ENCODE measurements at places on chromosomes 1 and 21.

DNA sequence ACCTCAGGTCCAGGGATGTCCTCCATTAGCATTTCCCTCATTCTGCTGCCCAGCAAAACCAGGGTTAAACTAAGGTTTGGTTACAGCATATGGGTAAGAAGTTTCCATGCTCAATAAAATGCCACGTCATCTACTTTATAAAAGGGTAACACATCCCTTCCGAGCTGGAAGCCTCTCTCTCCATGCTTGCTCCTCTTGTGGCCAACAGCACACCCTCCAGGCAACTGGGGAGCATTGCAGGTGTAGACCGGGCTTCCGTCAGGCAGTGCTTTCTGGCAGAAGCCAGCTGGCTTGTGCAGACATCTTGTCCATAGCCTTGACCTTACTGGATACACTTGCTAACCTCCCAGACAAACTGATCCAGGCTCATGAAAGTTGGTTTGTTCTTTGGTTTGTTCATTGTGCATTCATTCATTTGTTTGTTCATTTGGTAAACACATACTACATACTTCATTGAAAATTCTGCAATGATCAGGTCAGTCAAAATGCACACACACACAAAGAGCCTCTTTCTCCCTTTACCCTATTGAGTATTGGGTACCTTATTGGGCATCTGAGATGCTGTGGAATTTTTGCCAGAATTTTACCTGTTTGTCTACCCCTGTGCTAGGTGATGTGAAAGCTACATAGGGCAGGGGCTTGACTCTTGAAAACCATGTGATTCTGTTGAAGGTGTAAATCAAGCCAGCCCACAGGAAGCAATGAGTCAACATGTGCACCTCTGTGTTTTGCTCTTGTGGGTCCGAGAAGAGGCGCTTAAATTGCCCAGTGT, 422.8 kb downstream of the CAMTA1 start:
- DNase-seq: no peak

- no peak for DNase-seq
Observed at GRCh38 chr1:69524015-69524414, 43.7 kb upstream of the LRRC7 start.

DNA sequence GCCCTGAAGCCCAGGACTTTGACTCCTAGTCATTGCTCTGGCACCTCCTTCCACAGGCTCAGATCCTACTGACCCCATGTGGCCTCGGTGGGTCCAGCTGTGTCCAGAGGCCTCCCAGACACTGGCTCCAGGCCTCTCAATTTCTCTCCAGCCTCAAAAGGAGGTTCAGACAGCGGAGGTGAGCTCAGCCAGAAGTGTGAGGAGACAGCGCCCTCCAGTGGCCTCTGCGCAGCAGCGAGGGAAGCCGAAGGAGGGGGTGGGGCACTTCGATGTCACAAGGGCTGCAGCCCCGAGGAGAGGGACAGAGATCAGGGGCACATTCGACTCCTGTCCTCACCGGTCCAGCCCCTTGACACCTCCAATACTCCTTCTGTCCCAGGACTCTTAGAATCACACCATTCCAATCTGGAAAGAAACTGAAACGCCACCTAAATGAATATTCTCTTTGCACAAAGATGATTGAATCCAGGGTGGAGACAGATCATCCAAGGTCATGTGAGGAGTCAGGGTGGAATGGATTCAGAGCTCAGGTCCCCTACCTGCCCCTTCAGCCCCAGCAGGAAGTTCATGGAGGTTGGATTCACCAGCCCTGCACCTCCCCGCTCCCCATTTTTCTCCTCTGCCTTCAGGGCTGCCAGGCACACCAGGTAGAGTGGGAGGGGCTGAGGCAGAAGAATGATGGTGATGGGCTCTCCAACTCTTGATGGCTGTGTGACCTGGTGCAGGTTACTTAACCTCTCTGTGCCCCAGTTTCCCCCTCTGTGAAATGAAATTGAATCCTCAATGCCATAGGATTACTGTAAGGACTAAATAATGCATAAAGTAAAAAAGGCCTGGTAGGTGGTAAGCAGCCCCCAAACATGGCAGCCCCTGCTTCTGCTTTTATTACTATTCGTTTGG, 34.8 kb upstream of the ZBTB40 start:
- DNase-seq: peak; percentile 30

- no peak for DNase-seq
Observed at GRCh38 chr21:25822981-25823380, 88.2 kb downstream of the GABPA start.

- DNase-seq: peak; percentile 63
Observed at GRCh38 chr1:89843273-89844130, 22.7 kb downstream of the LRRC8D start.

GRCh38 chr1:93566227-93566626, 115.4 kb downstream of the BCAR3 start:
- DNase-seq: no peak

DNA sequence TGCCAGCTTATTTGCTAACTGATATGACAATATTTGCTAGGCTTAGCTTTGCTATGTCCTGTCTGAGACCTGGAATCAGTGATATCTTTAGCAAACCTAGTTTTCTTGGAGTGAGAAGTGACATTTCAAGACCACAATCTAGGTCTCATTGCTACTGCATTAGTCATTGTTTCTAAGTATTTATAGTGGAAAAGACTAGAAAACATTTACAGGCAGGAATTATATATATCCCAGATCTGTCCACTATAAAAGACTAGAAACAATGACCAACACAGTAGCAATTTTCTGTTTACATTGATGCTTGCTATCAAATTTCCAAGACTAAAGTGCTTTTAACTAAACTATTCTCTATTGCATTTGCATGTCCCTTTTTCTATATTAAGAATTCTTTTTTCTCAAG, 5.0 kb upstream of the RGS18 start:
- no peak for DNase-seq

GRCh38 chr1:103942029-103942428, 192.3 kb downstream of the AMY1C start:
- DNase-seq: no peak

DNA sequence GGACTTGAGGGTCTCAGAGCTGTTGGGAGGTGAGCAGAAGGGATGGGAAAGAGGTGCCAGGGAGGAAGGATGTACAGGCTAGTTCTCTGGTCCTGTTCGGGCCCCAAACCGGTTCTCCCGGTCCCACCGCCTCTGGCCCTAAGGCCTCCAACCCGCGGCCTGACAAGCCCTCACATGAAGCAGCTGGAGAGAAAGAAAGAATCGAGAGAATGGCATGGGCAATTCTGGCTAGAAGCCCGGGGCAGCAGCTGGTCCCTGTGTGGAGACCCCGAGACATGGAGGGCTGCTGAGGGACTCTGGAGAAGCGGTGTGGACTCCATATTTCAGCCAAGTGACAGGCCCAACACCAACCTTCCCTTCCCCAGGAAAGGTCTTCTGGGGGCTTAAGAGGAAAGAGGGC, 730 bp downstream of the CDC42SE1 start:
- no peak for DNase-seq

DNA sequence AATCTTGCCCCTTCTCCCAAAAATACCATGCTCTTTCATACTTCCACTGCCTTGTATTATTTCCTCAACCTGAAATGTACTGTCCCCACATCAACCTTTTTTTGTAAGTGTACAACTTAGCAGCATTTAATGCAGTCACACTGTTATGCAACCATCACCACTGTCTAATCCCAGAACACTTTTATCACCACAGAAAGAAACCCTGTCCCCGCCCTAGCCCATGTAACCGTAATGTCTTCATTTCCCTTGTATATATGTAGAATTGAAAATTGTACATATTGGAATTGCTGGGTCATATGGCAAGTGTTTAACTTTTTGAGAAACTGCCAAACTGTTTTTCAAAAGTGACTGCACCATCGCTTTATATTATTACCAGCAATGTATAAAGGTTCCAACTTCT, 37.4 kb downstream of the PTP4A2 start:
- no peak for DNase-seq

GRCh38 chr1:69510026-69510425, 57.7 kb upstream of the LRRC7 start:
- no peak for DNase-seq

- no peak for DNase-seq
Observed at GRCh38 chr1:54338464-54338863, 67.7 kb downstream of the SSBP3 start.

- no peak for DNase-seq
Observed at GRCh38 chr1:14296795-14297194, 301.7 kb upstream of the KAZN start.

GRCh38 chr1:199089393-199090122, 450.7 kb downstream of the PTPRC start:
- peak; percentile 2 for DNase-seq

- no peak for DNase-seq
Observed at GRCh38 chr1:162716123-162716522, 74.4 kb upstream of the HSD17B7 start.

- DNase-seq: no peak
Observed at GRCh38 chr1:216075339-216075738, 347.9 kb downstream of the USH2A start.

- no peak for DNase-seq
Observed at GRCh38 chr1:218557731-218558130, 212.6 kb downstream of the TGFB2 start.

- DNase-seq: peak; percentile 46
Observed at GRCh38 chr1:25503551-25504426, 39.6 kb upstream of the LDLRAP1 start.

- DNase-seq: no peak
Observed at GRCh38 chr1:164629971-164630370, 71.0 kb downstream of the PBX1 start.

GRCh38 chr1:42971841-42972291, 13.2 kb upstream of the SLC2A1 start:
- DNase-seq: no peak

DNA sequence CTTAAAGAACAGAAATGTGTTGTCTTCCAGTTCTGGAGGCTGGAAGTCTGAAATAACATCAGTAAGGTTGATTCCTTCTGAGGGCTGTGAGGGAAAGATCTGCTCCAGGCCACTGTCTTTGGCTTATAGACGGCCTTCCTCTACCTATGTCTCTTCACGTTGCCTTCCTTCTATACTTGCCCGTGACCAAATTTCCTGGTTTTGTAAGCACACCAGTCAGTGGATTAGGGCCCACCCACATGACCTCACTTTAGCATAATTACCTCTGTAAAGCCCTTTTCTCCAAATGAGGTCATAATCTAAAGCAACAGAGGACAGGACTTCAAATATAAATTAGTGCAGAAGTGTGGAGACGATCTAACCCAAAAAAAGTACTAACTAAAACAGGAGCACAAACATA, 231.6 kb downstream of the NRIP1 start:
- no peak for DNase-seq

- peak; percentile 41 for DNase-seq
Observed at GRCh38 chr1:92476071-92476631, 10.6 kb downstream of the GFI1 start.

DNA sequence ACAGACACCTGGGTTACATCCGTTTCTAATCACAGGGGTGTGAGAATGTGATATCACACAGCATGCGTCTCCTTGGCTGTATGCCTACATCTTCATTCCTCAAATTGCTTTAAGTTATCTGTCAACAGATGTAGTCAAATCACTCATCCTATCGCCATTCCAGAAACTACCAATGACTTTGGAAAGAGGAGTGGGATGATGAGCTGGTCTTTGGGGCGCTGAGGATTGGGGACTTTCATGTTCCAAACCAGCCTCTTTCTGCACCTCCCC, 104.8 kb downstream of the NAV1 start:
- DNase-seq: no peak

- DNase-seq: no peak
Observed at GRCh38 chr1:186819563-186819962, 9.2 kb upstream of the PLA2G4A start.

DNA sequence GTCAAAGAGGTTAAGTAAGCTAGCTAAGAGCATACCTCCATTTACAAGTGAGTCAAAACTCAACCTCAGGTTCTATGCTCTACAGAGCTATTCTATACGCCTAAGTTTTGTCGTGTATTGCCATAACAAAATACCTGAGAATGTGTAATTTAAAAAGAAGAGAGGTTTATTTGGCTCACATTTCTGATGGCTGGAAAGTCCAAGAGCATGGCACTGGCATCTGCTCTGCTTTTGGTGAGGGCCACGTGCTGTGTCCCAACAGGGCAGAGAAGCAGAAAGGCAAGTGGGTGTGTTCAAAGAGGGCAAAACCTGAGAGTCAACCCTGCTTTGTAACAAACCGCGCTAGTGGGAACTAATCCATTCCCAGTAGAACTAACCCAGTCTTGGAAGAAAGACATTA, 60.9 kb upstream of the POU2F1 start:
- no peak for DNase-seq

- no peak for DNase-seq
Observed at GRCh38 chr1:94553323-94553730, 11.8 kb upstream of the F3 start.

DNA sequence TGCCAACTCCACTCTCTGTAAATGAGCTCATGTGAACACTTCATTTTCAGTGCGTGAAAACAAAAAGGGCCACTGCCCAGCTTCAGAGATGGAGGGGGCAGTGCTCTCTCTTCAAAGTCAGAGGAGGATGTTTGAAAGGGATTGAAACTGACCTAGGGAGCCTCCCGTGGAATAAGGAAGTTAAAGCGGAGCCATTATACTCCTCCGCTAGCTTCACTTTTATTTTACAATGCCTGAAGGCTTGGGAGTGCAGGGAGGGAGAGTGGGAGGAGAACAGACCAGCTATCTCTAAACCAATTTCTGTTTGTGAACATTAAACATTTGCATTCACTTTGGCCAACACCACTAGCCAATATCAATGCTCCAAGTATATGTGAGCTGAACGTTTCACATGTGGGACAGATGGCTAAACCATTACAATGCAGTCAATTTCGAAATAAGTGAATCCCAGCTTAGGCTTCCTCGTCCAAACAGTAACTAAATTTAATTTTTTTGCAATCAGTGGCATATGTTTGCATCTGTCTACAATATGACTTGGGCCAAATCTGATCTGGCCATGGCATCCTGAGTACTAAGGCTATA, 126.9 kb downstream of the ESRRG start:
- DNase-seq: no peak

DNA sequence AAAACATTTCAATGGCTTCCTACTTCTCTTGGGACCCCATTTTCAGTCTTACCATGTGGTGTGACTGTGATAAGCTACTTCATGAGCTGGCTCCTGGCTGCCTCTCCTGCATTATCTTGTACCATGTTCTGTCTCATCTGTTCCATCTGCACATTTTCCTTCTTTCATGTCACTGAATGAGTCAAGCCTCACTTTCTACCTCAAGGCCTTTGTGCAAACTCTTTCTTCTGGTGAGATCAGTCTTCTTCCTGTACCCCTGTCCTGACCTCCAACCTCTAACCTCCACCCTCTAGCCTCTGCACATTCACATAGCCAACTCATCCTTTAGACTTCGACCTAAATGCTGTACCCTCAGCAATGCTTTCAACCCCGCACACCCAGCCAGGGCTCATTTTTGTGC, 9.6 kb upstream of the FAM78B start:
- no peak for DNase-seq

- no peak for DNase-seq
Observed at GRCh38 chr1:36089393-36090121, 865 bp downstream of the ADPRS start.

GRCh38 chr1:208597571-208597970, 353.4 kb upstream of the PLXNA2 start:
- no peak for DNase-seq

DNA sequence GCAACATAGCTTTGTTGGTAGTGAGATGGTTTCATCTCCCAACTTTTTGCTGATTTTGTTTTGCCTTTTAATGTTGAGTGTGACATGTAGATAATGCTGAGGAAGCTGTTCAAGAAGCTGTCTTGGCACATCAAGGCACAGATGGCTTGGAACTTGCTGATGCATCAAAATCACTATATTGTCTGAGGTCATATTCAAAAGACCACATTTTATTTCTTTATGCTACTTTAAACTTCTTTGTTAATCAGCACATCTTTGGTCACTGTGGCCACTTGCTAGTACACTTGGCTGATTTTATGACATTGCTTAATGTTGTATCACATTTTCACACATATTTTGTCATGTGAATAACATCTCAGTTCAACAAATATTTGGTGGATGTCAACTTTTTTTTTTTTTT, 87.1 kb upstream of the BCL10 start:
- no peak for DNase-seq
